ENCODE measurements at places on chromosomes 13 and 19.
A peak's percentile ranks its signal among the peaks of the same experiment; 100 is the strongest.

DNA sequence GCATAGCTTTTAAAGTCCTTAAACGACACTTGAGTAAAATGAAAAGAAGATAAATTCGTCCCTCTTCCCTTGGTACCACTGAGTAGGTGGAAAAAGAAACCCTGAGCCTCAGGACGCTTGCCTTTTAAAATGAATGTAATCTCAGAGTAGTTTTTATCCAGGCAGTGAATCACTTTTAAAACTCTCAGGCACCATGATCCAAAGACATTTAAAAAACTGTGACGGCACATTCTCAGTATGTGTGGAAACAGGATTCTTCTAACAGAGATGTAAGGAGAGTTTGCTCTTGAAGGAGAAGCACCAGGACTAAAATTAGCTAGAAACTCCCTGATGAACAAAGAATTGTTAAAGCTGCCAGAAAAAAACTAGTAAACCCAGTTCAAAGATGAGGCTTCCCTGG lies 105.7 kb upstream of the SLC15A1 start:
- no peak for DNase-seq

DNA sequence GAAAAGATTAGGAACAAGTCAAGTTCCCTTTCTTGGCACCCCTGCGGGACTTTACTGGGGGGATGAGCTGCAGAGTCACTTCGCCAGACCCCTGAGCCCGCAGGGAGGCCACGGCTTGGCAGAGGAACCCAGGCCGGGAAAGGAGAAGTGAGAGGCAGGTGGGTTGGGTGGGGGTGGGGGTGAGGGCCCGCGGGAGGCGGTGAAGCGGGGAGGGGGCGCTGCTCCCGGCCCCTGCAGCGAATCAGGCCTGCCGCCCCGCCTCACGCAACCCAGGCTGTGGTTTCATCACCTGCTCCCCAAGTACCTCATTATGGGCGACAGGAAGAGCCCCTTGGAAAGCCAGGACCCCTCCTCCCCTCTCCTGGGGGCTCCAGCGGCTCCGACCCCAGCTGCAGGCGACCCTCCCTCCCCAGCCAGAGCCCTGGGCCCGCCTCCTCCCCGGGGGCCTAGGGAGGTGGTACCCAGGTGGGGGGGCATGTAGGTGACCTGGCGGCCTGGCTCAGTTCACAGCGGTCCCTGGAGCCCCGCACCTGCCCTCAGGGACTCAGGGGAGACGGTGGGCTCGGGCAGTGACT lies 9.5 kb downstream of the MEF2B start:
- no peak for DNase-seq

GRCh38 chr19:12974301-12975220 lies 5.2 kb downstream of the DAND5 start:
- DNase-seq = no peak

GRCh38 chr19:861756-862580 lies 2.5 kb downstream of the CFD start:
- DNase-seq = peak; percentile 62

GRCh38 chr19:49790866-49791265 lies 22.2 kb downstream of the FUZ start:
- no peak for DNase-seq

DNA sequence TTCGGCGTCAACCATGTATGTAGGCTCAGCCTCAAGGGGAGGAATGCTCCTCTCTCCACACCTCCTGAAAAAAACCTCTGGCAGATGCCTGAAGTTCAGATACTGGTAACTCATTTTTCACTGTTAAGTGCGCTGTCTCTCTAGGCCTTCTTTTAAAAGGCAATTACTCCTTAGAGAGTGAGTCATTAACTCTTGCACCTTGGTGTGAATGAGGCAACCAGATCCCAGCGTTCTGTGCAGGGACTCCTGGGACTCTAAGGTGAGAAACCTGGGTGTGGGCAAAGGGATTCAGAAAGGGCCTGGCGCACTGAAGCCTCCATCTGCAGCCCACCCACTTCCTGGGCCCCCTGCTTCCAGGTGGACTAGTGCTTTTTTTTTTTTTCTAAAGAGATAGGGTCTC lies 71.7 kb downstream of the SIAH3 start:
- no peak for DNase-seq

GRCh38 chr19:16207063-16207462 lies 9.4 kb downstream of the AP1M1 start:
- no peak for DNase-seq

DNA sequence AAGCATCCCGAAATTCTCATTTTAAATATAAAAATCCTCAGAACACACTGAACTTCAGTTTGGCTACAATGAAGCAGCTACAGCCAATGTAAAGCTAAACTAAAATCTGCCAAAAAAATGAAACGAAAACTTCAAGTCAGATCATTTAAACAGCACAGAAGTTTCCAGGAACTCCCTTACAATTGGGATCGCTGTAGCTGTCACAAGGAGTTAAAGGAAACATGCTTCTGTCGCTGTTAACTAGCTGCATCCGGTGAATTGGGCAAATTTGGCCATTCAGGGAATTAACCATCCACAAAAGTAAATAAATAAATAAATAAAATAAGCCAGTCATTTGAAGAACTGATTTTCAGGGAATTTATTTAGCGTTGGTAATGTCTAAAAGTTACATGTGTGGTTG lies 77.0 kb upstream of the PEG3 start:
- DNase-seq = no peak

DNA sequence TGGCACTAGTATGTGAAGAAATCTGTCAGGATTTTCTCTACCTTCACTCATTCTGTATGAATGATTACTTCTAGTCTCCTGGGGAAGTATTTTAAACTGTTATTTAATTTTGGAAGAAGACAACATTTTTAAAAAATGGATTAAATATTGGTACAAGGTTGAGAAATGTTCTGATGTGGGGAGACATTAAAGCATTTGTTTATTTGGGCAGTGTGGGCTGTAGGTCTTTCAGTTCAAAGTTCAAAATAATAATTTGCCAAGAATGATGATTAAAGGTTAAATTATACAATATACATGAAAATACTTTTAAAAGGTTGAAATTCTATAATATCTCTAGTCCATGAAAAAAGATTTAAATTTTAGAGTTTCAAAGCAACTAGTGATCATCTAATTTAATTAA lies 194.7 kb downstream of the NHLRC3 start:
- no peak for DNase-seq

GRCh38 chr13:28751175-28751960 lies 32.6 kb upstream of the SLC46A3 start:
- DNase-seq = no peak

DNA sequence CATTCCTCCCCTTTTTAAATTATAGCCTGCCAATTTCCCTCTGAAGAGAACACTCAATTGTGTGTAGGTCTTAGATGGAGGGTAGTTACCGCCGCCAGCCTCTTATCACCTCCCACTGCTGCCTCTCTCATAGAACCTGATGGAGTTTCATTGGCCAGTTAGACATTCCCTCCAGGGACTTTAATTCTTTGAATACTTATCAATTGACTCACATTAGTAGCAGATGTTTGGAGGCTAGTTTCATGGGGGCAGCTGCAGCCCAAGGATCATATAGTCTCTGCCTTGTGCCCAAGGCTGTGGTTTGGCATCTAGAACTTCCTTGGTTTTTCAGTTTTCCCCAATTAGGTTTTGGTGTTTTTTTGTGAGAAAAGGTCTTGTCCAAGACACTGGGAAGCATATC lies 318.9 kb upstream of the HTR2A start:
- no peak for DNase-seq

DNA sequence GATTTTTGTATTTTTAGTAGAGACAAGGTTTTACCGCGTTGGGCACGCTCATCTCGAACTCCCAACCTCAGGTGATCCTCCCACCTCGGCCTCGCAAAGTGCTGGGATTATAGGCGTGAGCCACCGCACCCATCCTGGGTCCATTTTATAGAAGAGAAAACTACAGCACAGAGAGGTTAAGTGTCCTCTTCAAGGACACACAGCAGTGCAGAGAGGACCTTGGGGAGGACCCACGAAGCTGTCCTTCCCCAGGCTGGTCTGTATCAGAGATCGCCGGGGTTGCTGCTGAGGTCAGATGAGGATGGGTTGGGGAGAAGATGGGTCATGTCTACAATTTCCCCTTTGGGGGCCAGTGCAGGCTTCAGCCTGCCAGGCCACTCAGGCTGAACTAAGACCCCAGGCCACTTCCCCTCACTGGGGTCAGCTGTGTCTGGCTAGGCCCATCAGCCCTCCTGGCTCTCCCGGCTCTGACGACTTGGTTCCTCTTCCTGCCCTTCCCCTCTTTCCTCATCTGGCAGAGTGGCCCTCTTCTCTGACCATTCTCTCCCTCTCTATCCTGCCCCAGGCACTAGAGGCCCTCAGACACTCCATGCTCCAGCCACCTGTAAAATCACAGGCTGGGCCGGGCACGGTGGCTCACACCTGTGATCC lies 9.6 kb downstream of the MYO1F start:
- DNase-seq = no peak

DNA sequence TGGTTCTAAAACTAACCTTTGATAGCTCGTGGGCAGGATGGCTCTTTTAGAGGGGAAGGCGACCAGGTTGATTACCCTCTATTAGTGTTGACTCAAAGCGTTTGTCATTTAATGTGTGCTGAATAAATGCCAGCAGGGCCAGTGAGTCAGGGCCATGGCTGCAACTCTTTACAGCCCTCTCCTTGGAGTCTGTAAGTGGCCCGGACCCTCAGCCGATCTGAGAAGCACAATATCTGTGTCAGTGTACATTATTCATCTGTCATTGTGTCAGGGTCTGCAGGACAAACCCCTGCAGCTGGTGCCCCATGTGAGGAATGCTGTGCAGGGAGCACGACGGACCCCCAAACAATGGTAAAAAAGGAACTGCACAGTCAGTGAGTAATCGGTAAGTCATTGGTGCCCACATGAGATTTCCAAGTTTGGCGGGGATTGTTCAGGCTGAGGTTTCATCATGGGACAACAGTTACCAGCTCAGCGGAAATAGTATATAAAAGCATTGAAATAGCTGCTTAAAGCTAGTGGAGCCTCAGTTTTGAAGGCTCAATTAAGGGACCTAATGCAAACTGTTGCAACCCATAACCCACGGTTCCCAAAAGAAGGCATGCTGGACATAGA lies 139.1 kb downstream of the ZNF675 start:
- DNase-seq = no peak

GRCh38 chr13:50646070-50646469 lies 197.4 kb downstream of the DLEU7 start:
- DNase-seq = no peak

GRCh38 chr19:20558571-20558970 lies 7.0 kb downstream of the ZNF737 start:
- DNase-seq = no peak

DNA sequence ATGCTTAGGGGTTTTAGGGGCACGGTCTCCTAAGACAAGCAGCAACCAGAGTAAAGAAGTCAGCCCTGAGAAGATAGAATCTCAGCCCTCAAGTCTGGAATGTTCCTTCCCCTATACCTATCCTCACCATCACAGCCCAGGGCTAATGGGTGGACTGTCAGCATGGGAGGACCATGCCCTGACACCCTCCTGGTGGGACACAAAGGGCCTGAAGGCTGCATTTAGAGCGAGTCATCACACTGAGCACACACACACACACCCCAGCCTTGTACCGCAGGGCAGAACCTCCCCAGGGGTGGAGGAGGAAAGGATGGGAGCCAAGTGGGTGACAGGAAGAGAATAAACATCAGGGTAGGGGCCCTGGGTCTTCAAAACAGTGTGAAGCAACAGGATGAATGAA lies 174.8 kb upstream of the SERP2 start:
- no peak for DNase-seq

DNA sequence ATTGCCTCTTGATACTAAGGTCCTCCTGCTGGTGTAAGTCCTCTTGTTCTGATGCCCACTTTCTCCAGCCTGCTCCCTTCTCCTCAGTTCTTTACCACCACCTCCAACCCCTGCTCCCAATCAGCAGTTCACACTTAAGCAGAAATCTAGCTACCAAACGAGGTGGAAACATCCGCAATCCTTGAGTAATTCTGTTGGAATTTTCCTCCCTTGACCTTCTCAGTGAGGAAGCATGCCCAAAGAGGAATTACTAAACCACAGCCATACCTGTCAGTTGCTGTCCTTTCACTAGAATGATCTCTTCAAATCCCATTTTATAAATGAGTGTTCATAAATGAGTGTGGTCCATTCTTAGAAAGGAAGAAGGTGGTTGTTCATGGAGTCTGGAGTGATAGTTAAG lies 289.9 kb downstream of the DACH1 start:
- DNase-seq = no peak

- DNase-seq = no peak
Observed at GRCh38 chr19:46369817-46370216, 22.9 kb downstream of the PPP5C start.

DNA sequence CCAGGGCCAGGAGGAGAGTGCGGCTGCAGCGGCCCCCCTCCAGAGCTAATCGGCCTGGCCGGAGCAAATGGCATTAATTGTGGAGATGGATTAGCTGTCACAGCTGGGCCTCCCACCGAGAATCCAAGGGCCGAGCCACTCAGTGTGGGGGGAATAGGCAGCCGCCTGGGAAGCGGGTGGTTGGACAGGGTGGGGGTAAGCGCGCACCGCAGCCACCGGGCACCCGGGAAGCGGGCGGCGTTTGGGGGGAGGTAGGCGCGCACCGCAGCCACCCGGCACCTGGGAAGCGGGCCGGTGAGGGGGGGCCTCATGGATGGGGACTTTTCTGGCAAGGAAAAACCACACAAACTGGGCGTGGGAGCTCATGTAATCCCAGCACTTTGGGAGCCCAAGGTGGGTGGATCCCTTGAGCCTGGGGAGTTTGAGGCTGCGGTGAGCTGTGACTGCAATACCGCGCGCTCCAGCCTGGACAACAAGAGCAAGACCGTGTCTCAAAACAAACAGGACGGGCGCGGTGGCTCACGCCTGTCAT lies 9.7 kb downstream of the R3HDM4 start:
- no peak for DNase-seq

- no peak for DNase-seq
Observed at GRCh38 chr19:35847911-35848310, 4.4 kb downstream of the NPHS1 start.

- DNase-seq = no peak
Observed at GRCh38 chr19:7859831-7860713, 14.1 kb downstream of the PRR36 start.

- DNase-seq = no peak
Observed at GRCh38 chr13:97318532-97318931, 96.4 kb downstream of the MBNL2 start.

GRCh38 chr19:29172302-29172701 lies 40.6 kb downstream of the UQCRFS1 start:
- no peak for DNase-seq

- DNase-seq = peak; percentile 44
Observed at GRCh38 chr19:17327654-17328516, 6.8 kb downstream of the ANO8 start.

- no peak for DNase-seq
Observed at GRCh38 chr19:7701049-7701653, 780 bp downstream of the FCER2 start.

GRCh38 chr19:1668486-1669270 lies 16.3 kb upstream of the TCF3 start:
- peak; percentile 16 for DNase-seq

DNA sequence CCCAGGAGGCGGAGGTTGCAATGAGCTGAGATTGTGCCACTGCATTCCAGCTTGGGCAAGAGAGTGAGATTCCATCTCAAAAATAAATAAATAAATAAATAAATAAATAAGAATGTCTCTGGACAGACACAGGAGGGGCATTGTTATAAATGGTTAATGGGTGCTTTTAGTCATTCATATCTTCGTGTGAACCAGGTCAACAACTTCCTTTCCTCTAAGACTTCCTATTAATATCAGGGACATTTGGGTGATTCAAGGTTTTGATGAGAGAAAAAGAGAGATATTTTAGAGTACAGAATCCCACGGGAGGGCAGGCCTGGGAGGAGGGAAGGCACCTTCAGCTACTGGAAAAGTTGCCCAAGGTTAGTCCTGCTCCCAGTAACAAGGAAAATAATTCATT lies 23.9 kb downstream of the DHRS12 start:
- DNase-seq = no peak

All from stimulated activated CD4-positive, alpha-beta T cell treated with anti-CD3 and anti-CD28 coated beads, Interleukin-4, amount 100 ng/mL, for 24 hours (primary cell).